ENCODE measurements at places on chromosomes 4 and X.

GRCh38 chr4:151315212-151315886, 10.1 kb downstream of the SH3D19 start:
- no peak for DNase-seq

DNA sequence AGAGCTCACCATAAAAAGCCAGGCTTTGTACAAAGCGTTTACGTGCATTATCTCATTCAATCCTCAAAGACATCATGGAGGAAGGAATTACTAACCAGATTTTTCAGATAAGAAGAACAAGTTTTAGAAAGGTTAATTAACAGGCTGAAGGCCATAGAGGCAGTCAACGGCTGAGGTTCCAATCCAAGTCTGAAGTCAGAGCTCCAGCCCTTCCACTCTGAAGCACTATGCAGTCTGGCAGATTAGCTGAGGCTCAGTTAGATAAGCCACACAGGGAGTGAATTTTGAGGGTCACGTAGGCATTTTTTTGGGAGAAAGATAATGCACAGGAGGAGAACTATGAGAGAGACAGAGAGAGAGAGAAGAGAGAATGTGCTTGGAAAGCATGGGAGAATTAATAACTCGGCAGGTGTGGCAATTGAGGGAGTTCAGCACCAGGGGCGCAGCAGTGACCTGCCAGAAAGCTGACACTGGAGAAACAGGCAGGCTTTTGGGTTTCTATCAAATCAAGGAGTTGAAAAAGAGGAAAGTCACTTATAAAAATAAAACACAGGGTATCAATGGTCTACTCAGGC, 116.5 kb upstream of the NAP1L5 start:
- no peak for DNase-seq

DNA sequence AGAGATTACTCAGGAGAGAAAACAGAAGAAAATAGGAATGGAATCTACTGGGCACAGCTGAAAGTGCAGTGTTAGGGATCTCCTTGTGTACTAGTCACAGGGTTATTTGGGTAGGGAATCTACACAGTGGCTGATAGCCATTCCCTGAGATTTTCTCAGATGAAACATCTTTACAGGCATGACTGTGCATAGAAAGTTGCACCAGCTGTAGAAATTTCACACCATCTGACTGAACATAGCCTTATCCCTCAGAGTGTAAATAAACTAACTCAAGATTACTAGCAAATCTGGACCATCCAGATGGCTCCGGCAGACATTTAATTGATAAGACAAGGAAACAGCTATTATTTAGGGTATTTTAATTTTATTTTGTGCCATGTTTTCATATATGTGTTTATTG, 2053.5 kb upstream of the TENM3 start:
- no peak for DNase-seq

DNA sequence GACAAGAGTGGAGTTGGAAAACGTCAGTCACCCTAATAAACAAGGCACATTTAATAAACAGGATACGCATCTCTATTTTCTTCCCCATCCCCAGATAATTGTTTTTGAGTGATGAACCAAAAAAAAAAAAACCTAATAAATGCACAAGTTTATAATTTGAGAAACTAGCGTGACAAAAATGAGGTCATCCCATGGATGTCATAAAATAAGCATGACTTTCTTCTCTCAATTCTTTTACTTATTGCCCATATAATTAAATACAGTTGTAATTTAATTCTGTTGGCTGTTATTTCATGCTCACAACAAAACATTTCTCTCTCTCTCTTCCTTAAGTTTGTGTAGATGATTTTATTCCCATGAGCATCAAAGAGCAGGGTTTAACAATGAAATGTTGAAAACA, 20.7 kb downstream of the PRKG2 start:
- DNase-seq = no peak

DNA sequence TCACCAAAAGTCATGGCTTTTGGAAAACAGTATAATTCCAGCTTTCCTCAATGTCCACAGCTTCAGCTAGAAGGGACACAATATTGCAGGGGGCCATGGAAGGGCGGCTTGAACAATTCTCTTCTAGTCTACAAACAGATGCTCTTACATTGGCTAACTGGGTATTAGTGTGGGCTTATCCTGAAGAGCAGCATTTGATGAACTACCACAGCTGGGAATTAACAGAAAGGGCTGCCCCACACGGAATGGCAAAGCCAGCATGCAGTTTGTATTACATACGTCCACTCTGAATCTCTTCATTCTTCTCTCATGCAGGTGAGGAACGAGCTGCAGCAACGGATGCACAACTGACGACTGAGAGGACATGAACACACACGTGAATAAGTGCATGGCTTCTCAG, 13.0 kb upstream of the PDCL2 start:
- DNase-seq = no peak

- DNase-seq = no peak
These were observed 36.7 kb downstream of the PSAPL1 start for GRCh38 chr4:7398104-7398423.

- no peak for DNase-seq
These were observed at the start of gene PPP2R2C for GRCh38 chr4:6472387-6473263. Gene PPP2R2C (minus strand): TSS chr4:6472614. CDS start chr4:6472229, 385 bp downstream.

DNA sequence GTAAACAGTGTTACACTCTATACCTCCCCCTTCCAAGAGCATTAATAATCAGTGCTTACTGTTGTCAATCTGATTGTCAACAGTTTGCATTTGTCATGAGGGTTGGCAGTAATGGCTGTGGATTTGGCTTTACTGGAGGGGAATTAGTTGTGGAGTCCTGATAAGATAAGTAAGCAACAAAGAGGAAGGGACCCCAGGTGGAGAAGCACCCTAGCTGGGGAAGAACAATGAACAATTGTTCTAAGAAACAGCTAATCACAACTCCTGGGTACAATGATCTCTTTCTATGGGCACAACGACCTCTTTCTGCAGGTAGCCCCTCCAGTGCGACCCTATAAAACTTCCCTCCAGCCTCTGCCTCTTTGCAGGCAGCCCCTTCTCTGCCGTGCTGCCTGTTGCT, 53.2 kb upstream of the CDKN2AIP start:
- DNase-seq = no peak
